ENCODE measurements at places on chromosomes 12 and 14.

DNA sequence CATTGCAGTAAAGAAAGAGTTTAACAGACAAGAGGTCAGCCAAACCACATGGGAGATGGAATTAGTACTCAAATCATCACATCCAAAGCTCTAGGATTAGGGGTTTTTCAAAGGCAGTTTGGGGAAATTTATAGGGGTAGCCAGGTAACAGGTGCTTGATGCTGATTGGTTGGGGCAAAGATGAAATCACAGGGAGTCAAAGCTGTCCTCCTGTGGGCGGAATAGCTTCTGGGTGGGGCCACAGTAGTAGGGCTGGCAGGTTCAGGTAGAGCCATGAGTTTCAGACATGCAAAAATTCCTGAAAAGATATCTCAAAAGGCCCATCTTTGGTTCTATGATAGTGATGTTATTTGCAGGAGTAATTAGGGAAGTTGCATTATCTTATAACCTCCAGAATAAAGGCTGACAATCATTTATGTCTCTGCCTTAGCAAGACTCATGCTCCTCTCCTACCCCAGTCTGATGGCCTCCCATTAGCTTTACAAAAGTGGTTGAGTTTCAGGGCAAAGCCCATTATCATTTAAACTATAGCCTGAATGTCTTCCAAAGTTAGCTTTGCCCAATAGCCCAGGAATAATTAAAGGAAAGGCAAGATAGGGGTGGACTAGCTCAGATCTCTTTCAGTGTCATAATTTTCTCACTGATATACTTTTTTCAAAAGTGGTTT lies 42.1 kb upstream of the CNTN1 start:
- DNase-seq: no peak

DNA sequence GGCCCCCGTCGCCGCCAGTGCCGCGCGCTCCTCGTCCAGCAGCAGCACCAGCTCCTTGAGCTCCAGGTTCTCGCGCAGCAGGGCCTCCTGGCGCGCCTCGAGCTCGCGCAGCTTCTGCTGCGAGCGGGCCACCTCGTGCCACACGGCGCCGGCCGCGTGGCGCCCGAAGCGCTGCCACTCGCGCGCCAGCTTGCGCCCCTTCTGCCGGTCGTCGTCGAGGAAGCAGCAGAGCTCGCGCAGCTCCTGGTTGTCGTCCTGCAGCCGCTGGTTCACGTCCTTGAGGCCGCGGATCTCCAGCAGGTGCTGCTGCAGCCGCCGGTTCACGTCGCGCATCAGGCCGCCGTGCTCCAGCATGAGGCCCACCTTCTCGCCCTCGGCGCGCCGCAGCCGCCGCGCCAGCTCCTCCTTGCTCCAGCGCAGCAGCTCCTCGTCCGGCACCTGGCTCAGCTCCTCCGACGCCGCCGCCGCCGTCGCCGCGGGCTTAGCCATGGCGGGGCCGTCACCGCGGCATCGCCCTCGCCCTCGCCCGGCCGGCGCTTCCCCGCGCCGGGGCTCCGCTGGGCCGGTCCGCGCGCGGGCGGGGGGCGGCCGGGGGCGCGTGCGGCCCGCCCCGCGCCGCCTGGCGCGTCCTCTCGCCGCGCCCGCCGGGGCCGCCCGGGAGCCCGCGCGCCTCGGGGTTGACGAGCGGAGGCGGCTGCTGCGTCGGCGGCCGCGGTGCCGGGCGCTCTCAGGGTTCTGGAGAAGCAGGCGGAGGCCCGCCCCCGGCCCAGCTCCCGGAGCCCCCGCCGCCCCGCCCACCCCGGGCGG lies at the start of gene CCDC85C:
TSS of gene CCDC85C (minus strand) at position 737 of the 807 bp plus-strand sequence. CDS start at position 489, 248 bp downstream.
- DNase-seq: peak; percentile 32

DNA sequence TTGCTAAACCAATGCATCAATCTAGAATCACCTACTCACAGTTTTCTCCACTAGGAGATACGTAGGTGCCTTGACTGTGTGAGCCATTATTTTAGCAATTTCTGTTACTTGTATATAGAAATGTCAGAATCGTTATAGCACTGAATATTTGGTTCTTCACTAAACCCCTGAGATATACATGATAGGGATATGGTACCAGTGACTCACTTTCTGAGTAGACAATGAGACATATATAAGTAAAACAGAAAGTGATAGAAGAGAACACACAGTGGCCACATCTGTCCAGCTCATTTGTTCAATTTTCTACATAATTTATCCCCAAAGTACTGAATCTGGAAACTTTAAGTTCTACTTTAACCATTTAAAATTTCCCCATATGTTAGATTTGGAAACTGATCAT lies 1505.5 kb upstream of the TMEM132C start:
- DNase-seq: no peak

DNA sequence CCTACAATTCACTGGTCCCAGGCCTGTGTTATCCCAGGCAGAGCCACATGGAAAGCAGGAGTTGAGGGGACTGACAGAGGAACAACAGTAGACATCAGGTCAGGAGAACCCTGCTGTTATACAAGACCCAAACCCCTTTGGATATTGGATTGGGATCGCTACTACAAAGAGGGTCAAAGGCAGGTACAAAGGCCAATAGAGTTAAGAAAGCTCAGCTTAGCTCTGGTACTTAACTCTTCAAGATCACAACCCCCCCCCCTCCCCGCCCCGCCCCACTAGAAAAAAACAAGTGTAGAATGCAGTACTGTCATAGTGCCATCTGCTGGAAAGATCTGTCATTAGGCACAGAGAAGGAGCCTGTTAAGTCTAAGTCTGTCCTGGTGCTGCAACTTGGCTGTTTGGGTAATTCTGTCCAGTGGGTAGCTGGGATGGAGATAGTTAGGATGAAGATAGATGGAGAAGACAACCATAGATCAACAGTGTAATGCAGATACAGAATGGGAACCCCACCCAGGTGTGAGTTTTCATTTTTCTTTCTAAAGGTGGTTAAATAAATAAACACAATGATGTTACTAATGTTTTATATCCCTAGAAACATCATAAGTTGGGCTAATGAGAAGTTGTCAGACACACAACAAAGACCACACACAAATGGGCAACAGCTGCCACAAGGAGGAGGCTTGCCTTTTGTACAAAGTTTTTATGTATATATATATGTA lies 17.2 kb downstream of the REM2 start:
- no peak for DNase-seq

GRCh38 chr14:102415671-102416070 lies 52.9 kb downstream of the TECPR2 start:
- no peak for DNase-seq

GRCh38 chr14:63297372-63298063 lies 21.2 kb downstream of the GPHB5 start:
- no peak for DNase-seq

- DNase-seq: no peak
These were observed 4.6 kb downstream of the HOXC4 start for GRCh38 chr12:54058128-54058768.

DNA sequence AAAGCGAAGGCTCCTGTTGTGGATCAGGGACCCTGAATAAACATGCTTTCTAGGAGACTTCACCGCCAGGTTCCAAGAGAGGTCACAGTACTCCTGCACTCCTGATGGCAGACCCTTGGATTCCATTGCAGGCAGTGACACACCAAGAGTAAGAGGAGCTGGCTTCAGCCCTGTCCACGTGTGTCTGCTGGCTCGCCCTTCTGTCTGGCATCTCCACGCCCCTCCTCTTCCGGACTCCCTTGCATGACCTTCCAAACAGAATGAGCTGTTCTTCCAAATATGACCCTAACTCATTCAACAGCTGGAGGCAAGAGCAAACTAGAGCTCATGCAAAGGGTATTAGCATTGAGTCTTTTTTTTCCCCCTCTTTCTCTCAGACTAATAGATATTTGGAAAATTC lies 233.0 kb upstream of the PLEKHG7 start:
- no peak for DNase-seq

DNA sequence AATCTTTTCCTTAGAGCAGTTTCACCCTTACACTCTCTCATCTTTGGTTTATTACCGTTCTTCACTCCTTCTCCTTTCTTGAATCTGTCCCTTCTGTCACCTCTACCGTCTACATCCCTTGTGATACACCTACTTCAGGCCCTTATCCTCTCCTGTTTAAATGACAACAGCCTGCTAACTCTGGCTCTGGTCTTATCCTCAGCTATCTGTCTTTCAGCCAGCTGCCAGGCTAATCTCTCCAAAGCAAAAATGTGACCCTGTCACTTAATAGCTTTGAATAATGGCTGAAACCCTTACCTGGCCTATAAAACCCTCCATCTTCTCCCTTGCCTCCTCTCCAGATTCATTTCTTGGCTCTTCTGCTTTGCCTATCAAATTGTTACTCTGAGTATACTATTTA lies 32.3 kb downstream of the BEST3 start:
- no peak for DNase-seq

DNA sequence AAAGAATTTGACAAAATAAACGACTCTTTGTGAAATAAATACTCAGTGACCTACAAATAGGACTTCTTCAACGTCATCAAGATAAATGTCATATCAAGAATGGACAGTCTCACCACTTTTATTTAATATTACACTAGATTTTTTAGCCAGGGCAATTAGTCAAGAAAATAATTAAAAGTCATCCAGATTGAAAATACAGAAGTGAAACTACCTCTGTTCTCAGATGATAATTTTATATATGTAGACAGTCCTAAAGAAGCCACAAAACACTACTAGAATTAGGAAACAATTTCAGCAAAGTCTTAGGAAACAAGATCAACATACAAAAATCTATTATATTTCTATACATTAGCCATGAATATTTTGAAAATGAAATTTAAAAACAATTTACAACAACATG lies 689.6 kb upstream of the SEL1L start:
- DNase-seq: no peak

- no peak for DNase-seq
These were observed 51.4 kb upstream of the TMX1 start for GRCh38 chr14:51188566-51189185.

DNA sequence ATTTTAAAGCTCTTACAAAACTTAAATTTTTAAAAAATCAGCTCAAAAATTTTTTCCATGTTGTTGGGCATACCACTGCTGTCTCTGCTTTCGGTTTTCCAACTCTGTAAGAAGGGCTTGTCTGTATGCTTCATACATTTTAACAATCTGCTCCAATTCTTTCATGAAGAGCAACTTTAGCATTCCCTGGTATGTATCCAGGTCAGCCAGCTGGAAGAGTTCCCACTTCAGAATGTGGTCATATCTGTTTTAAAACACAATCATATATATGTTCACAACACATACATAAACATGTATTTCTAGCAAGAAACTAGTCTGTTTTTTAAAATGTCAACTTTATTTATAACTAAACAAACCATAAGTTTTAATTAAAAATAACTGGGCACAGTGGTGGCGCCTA lies 33.0 kb downstream of the SAV1 start:
- DNase-seq: no peak

DNA sequence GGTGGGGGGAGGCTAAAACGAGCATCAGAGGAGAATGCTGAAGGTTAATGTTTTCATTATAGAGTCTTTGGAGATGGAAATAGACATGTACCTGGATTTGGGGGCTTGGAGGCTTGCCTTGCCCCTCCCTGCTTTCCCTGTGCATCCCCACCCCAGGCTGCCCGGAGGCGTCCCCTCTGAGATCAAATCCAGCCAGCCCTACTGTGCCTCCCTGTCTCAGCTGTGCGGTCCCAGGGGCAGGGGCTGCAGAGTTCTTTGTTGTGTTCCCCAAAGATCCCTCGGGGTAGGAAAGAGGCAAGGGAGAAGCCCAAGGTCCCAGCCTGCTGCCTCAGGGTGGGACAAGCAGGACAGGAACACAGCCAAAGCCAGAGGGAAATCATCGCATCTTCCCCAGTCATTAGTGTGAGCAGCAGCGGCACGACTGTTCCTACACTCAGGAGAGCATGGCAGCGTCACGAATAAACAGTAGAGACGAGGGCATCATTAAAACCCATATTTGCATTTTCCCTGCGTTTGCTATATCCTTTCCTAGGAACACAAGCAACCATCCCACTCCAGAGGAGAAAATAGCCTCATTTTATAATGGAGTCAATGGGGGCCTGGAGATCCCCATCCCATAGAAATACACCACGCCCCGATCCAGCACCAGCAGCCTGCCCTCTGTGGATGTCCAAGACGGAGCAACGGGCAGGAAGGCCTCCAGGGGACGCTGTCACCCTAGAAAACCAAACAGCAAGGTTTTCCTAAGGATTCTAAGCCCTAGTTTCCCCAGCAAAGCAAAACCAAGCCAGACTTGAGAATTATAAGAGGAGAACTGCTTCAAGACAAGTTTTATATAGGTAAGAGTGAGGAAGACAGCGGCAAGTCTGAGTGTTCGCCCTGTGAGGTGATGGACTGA lies 32.4 kb downstream of the ANO2 start:
- DNase-seq: no peak

GRCh38 chr12:119649202-119649808 lies 18.6 kb upstream of the PRKAB1 start:
- DNase-seq: no peak

DNA sequence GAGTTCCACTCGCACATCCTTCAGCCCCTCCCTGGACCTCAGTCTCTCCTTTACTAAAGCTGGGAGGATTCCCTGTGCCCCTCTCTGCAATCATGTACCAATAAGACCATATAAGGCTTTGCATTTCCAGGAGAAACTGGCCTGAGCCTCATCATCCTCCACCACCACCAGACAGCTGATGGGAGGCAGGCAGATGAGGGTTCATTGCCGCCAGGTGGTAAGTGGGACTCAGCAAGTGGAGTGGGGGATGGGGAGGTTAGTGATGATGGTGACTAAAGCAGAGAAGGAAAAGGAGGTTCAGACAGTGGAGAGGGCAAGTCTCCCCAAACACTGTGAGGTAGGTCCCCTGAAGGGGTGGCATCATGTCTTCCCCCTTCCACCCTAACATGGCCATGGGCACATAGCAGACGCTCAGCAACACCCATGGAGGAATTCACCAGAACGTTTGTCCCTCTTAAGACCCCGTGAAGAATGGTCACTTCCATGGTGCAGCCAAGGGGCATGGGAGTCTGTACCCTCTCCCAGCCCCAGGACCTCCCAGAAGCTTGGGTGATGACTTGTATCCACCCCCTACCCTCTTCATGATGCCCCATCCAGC lies 4.5 kb upstream of the TNFRSF1A start:
- DNase-seq: no peak

DNA sequence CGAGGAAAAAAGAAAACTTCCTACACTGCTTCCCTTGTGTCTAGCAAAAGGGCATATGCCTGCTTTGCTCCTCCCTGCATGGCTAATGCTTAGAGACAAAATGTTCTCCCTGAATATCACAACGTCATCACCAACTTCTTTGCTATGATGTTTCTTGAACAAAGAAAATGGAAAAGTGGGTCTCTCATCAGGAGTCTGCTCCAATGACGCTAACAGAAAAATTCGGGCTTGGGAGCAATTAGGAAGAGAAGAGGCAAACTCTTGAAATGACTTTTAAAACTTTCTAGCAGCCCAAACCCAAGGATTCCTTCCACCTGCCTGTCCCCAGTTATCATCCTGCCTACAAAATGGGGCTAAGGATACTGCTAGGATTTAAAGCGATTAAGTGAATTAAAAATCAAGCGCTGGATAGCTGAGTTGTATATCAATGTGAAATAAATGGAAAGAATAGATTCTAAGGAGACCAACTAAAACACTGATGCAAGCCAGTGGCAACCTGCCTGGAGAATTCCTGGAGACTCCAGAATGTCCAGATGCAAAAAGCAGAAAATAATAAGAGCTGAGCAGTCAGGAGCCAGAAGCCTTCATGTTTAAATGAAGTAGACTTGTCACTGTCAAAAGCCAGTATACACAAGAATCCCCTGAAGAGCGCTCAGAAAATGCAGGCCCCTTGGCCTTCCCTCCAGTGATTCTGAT lies 183.8 kb downstream of the DPF3 start:
- DNase-seq: no peak

GRCh38 chr12:126337556-126338441 lies 1272.6 kb downstream of the AACS start:
- no peak for DNase-seq

GRCh38 chr12:109926488-109927210 lies 26.6 kb downstream of the TCHP start:
- DNase-seq: no peak
